B cell (primary cell): ENCODE measurements at places on chromosomes 12 and 14.
A peak's percentile ranks its signal among the peaks of the same experiment; 100 is the strongest.

GRCh38 chr12:20370014-20370386 is 1.7 kb downstream of the PDE3A start:
- DNase-seq: no peak

- no peak for DNase-seq
Observed at GRCh38 chr14:101048766-101049165, 145.2 kb upstream of the RTL1 start.

- DNase-seq: no peak
Observed at GRCh38 chr12:13046964-13047363, 2.8 kb downstream of the FAM234B start.

DNA sequence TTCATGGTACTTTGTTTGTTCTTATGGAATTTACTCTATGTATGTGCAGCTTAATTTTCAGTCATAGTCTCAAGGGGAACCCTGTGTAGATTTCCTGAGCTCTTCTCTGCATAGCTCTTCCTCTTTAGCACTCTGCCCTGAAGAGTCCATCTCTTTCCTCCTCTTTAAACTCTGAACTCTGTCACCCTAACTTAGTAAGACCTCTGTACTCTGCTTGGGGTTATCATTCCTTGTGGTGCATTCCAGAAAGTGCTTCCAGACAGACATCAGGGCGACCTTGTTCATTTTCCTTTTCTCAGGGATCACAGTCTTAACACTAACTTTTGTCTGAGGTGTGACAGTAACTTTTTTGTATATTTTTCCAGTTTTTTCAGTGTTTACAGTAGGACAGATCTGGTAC is 179.3 kb downstream of the RAD51B start:
- DNase-seq: no peak

GRCh38 chr12:11836282-11837151 is 187.0 kb downstream of the ETV6 start:
- peak; percentile 93 for DNase-seq

DNA sequence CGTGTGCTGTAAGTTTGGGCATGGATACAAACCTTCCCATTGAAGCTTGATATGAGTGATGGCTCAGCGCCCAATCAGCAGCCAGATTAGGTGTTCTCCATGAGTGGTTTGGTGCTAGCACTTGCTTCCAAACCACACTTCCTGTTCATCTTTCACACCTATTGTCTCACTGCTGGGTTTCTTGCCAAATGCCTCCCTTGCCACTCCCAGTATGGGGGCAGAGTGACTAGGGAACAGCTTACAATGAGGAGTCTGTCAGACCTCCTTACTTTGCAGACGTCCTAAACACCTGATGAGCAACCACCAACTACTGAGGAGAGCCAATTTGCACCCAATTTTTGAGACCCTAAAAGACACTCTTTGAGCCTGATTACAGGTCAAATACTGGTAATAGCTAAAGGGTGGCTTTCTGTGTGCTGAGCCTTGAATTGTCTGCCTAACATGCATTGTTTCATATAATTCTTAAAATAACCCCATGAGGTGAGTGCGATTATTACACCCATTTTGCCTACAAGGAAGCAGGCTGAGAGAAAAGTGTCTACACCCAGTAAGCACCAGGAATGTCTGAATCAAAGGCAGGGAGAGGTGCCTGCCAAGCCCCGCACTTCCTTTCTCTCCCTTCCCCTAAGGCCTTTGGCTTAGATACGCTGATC is 48.4 kb upstream of the FOS start:
- peak; percentile 71 for DNase-seq
